ENCODE measurements at places on chromosomes 11 and 22. TPM values are rescaled to one million over a fixed set of nuclear protein-coding genes. Genes with fewer than 3 reads are reported as not detected.

MUC6 gene
- 25.6 TPM for polyA plus RNA-seq

TCN1 gene
- not detected for polyA plus RNA-seq

GRCh38 chr11:44094260-44094868 is 1.1 kb upstream of the EXT2 start:
- DNase-seq: peak; percentile 78

DNA sequence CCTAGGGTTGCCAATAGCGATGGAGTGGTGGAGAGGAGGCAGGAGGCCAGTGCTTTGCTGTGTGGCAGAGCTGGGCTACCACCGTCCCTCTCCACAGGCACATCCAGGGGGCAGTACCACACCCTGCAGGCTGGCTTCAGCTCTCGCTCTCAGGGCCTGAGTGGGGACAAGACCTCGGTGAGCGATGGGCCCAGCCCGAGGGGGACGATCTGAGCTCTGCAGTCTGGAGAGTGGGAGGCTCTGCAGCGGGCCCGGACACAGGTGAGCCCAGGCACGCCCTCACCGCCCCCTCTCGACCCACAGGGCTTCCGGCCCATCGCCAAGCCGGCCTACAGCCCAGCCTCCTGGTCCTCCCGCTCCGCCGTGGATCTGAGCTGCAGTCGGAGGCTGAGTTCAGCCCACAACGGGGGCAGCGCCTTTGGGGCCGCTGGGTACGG is 2.5 kb downstream of the PKP3 start:
- peak; percentile 33 for DNase-seq

GRCh38 chr11:103071008-103071407 is 21.0 kb downstream of the DCUN1D5 start:
- DNase-seq: no peak

GRCh38 chr11:67646535-67647336 is 3.8 kb downstream of the ACY3 start:
- DNase-seq: no peak

SART1 gene
- 50.1 TPM for polyA plus RNA-seq

APOBEC3F gene
- polyA plus RNA-seq: 8.6 TPM

GRCh38 chr22:41092847-41093411 is 537 bp downstream of the EP300 start:
- DNase-seq: peak; percentile 38

CENPM gene
- polyA plus RNA-seq: 18.2 TPM

DNA sequence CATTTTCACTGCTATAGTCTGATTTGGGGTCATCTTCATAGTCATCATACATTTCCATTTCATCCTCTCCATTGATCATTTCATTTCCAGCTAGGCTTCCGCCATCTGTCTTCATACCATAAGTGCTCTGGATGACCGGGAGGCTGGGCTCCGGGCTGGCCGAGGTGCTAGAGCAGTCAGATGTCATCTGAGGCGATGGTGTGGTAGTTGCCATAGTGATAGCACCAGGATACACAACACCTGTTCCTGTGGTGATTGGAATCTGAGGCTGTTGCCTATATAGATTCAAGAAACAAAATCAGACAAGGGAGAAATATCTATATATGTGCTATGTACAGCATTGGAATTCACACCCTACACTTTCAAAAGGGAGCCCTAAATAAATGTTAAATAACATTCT is 383.5 kb downstream of the SOX6 start:
- DNase-seq: no peak

DNA sequence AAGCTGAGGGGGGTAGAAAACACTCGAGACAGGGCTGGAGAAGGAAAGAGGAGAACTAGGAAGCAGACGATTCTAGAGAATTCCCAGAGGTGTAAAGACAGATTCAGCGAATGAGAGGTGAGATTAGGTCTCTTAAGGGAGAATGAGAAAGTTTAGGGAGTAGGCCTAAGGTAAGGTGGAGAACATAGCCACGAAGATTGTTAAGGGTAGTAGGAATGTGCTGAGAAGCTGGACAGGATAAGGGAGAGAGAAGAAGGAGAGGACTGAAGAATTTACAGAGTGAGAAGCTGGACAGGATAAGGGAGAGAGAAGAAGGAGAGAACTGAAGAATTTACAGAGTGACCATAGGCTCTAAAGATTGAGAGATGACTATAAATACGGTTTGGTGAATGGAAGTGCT is 908 bp downstream of the PPME1 start:
- DNase-seq: no peak

GRCh38 chr11:11113626-11114025 is 239.4 kb downstream of the CSNK2A3 start:
- DNase-seq: no peak

LSP1 gene
- polyA plus RNA-seq: 7.2 TPM

DNA sequence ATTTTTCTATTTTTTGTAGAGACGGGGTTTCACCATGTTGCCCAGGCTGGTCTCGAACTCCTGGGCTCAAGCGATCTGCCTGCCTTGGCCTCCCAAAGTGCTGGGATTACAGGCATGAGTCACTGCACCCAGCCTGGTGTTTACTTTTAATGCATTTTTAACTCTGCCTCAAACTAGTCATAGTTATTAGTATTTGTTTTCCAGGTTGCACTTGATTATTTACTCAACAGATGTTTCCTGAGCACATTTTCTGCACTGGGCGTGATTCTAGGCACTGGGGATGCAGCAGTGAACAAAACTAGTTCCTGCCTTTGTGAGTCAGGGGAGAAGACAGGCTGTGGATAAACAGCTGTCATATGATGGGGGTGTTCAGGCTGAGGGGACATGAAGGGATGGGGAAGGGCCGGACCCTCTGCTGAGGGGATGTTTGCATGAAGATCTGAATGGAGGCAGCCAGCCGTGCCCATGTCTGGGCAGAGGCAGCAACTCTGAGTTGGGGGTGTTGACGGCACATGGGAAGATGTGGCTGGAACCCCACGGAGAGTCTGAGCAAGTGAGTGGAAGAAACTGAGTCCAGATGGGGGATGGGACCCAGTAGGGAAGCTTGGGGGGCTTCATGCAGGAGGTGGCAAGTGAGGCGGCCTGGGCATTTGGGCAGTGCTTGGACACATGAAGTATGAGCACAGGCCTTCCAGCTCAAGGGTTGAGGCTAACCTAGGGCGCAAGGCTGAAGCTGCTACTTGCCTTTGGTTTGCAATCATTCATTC is 34.4 kb downstream of the MPPED1 start:
- no peak for DNase-seq

DNA sequence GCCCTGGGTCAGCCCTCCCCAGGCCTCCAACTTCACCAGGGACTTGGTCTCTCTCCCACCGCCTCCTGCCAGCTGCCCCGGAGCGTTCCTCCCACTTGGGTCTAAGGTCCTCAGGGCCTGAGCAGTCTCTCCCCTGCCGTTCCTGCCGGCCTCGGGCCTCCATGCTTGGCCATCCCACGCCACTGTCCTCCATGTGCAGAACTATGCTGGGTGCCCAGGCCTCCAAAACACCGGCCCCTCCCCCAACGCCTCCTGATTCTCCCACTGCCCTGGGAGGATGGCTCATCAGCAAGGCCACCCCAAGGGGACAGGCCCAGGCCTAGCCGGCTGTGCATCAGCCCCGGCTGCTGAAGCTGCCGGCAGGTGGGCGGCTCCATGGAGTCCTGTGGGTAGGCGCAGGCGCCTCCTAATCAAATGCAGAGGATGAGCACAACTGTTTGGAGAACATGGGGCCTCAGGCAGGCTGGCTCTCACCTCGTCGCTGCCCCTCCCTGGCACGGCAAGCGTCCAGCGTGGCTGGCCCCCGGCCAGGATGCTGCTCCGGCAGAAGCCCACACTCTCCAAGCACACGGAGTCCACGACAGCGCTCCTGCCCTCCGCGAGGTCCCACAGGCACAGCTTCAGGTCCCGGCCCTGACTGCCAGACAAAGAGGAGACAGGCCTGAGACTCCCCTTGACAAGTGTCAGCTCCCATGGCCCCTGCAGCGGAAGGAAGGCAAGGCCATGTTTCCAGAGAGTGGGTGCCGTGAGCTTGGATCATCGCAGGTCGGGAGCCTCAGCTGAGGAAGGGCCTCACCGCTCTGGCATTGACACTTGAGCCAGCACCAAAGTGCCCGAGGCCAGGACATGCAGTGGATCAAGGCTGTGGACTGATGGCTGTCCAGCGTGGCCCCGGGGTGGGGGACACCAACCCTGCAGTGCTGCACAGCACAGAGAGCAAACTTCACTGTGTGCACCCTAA is 42.6 kb downstream of the GNB1L start:
- DNase-seq: no peak

DNA sequence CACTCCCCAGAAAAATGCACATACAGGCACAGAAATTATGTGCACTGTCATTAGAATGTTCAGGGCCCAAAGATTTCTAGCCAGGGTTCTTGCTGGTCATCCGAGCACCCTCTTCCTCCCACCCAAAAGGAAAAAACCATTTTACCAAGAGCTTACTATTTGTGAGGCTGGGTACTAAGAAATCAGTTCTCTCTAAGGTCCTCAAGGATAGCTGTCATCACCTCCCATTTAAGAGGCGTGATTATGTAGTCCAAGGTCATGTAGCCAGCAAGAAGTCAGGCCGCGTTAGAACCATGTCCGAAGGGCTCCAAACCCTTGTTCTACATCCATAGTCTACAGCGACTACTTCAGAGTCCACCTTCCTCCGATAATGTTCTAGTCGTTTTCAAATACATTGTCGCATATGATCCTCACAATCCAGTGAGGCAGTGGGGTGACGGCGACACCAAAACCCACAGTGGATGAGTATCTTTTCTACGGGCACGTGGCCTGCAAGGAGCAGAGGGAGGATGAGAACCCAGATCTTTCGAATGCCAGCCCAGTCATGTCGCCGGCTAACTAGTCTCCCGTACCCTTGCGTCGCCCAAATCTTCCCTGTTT is 634 bp downstream of the TIMM8B start:
- peak; percentile 4 for DNase-seq

DNA sequence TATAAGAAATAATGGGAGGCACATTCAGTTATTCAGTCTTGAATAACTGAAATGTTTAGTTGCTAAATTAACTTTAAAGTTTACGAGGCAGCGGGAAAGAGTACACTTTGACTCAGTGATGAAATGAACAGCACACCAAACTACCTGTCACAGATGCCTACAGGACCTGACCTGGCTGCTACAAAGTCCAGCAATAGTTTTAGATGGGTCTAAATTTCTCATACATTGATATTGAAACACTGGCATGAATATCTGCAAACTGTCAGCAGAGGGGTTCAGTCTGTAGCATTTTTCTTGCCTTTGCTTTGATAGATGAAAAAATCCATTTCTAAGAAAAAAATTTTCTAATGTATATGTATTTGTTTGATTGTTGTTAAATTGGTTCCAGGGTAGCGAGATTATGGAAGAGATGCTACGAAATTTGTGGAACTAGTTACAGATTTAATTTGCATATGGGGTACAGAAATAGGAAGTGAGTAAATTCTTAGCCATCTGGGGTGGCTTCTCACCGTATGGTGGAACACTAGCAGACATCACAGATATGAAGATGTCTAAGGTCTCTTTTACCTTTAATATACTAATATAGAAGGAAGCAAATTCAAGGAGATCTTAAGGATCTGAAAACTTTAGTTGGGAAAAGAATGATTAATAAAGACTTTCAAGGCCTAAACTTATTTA is 20.8 kb upstream of the GAB2 start:
- no peak for DNase-seq

DNA sequence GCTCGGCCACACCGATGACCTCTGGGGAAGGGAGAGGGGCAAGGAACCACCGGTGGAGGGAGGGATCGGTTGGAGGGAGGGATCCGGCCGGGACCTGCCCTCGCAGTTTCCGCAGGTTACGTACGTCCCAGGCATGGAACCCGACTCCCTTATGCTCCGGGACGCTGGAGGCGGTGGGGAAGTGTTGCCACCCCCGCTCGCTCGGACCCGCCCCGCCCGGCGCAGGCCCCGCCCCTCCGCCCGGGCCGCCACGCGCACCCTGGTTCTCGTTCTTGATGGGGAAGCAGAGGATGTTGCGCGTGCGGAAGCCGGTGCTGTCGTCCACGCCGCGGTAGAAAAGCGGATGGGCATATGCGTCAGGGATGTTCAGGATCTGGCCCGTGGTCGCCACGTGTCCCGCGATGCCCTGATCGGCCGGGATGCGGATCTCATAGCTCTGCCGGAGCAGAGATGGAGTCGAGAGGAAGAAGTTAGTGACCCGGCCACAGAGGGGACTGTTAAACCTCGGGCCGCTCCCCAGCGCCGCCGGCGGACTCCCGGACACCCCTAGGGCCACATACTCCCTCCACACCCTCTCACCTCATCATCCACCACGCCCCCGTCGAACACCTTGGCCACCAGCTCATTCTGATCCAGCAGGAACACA is 89.8 kb downstream of the PDE2A start:
- peak; percentile 29 for DNase-seq

GRCh38 chr11:43555816-43556611 is 124.5 kb upstream of the HSD17B12 start:
- DNase-seq: no peak

DNA sequence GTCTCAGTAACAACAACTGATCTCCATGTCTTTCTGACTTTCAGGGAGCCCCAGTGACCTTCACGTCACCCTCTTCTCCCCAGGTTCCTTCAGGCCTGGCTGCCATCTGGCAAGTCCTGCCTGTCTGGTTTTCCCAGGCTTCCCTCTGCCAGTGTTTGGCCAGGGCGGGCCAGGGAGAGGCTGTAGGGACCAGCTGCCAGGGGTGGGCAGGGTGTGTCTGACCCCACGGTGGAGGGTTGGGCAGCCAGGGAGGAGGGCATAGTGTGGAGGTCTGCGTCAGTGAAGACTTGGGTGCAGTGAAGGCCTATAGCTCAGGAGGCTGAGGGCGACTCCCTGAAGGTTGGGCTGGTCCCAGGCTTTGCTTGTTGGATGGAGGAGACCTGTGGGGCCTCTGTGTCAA is 11.9 kb upstream of the MRGPRX2 start:
- no peak for DNase-seq

GRCh38 chr11:64764040-64764611 is 4.4 kb upstream of the PYGM start:
- no peak for DNase-seq

- no peak for DNase-seq
Observed at GRCh38 chr11:122784325-122784955, 53.9 kb upstream of the CRTAM start.

SLC22A8 gene
- polyA plus RNA-seq: 63.5 TPM

Data from renal pelvis (tissue), 12 donors.